D721Med (cell line): ENCODE measurements at places on chromosomes 2 and 18.

DNA sequence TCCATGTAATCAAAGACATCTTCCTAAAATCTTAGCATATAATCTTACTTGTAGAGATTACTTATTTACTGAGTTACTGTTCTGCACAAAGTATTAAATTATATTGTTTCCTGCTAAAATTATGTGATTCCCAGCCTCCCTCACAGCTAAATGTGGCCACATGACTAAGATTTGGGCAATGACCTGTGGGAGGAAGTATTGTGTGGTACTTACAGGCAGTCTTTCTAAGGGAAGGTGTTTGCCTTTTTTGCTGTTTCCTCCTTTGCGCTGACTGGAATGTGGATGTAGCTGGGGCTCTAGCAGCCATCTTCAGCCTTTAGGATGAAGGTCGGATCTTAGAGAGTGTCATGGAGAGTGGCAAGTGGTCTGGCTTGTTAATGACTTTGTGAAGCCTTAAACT is 146.3 kb upstream of the APCDD1 start:
- DNase-seq, result no peak

- DNase-seq, result no peak
Observed at GRCh38 chr2:134087371-134087921, 166.4 kb upstream of the MGAT5 start.

GRCh38 chr2:86274918-86275275 is 62.5 kb downstream of the REEP1 start:
- no peak for DNase-seq

DNA sequence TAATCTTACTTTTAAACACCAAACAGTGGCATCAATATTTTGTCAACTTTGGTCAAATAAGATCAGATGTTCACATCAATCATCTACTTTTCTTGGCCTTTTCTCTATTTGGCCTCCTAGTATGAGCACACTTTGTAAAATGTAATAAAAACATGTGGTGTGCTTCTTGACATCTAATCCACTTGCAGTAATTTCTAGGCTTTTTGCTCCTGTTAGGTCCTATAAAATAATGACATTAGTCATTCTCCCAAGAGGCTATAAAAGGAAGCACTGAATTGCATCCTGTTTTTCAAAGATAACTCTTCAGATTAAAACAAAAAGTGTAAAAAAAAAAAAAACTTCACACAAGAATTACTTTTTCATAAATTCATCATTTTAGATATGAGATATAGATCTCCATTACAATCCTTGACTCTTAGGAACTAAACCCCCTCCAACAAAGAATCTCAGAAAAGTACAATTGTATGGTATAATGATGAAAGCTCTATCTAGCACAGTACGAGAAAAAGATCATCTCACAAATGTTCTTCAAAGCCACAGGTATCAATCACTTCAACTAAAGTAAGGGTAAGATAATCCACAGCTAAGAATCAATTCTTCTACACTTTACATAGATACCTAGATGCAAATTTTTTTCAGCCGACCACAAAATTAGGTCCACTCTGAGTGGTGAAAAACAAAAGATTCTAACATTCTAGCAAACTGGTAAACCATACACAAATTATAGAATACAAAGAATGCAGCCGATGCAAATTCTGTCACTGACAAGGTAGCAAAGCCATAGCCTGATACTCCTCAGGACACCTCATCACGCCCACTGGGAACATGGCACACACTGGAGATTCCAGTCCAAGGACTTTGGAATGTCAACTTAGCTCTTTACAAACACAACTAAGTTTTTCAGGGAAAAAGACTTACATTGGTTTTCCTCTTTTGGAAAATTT is 2.7 kb downstream of the BCL2 start:
- DNase-seq, result no peak

GRCh38 chr2:48114256-48114655 is 208.0 kb upstream of the FBXO11 start:
- DNase-seq, result no peak

GRCh38 chr2:65076345-65076710 is 20.1 kb downstream of the CEP68 start:
- no peak for DNase-seq

- no peak for DNase-seq
Observed at GRCh38 chr2:223576873-223577272, 25.3 kb downstream of the SCG2 start.

DNA sequence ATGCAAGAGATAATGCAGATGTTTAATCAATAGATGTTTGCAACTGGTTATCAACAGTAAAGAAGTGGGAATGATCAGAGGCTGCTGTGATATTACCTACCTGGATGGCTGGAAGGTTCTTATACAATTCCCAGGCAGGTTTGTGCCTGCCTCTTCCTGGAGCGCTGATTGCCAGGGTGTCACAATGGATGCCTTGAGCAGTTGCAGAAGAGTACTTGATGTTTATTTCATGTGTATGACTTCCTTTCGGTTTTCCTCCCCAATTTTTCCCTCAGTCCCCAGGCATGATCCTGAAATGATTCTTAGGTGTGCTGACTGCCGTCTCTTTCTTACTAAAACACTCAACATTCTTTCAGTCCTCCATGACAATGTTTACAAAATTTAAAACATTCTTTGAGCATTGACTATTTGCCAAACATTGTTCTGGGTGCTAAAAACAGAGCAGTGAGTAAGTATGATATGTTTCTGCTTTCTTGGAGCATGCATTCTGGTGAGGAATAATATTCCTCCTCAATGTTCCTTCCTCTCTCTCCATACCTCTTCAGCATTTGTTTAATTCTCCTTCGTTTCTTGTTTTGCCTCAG is 416.6 kb upstream of the TRIB2 start:
- no peak for DNase-seq

DNA sequence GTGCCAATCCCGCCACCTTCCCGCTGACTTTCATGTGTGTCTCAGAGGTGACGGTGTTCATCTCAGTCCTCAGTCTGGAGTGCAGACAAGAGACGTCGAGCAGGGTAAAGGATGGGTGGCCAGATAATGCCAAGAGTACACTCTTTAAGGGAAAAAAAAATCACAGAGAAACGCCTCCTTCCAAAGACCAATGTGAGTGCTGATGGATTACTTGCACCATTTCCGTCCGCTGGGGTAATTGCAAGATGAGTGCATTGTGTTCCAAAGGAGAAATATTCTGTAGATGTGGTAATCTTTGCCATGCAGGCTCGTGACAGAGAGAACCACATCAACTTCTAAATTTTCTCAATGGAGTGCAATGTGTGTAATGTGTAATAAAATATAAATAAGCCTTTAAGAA is 81.0 kb downstream of the KLHL29 start:
- no peak for DNase-seq

- no peak for DNase-seq
Observed at GRCh38 chr2:65863713-65864112, 431.3 kb upstream of the SPRED2 start.

- DNase-seq, result no peak
Observed at GRCh38 chr2:71788186-71788525, 334.8 kb downstream of the DYSF start.

DNA sequence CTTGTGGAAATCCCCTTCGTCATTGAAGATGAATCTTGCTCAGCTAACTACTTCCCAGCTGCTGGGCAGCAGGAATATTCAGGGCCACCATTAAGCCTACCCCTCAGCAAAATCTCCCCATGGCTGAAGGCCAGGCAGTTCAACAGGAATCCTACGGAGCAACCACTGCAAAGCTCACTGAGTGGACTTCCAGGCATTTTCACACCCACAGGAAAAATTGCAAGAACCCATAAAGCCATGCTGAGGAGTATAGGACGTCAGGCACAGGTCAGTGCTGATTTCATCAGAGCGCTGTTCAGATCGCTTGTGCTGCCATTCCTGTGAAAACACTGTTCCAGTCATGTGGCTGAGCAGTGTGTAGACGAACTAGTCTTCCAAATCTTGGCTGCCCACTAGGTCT is 134.8 kb upstream of the TACR1 start:
- no peak for DNase-seq

DNA sequence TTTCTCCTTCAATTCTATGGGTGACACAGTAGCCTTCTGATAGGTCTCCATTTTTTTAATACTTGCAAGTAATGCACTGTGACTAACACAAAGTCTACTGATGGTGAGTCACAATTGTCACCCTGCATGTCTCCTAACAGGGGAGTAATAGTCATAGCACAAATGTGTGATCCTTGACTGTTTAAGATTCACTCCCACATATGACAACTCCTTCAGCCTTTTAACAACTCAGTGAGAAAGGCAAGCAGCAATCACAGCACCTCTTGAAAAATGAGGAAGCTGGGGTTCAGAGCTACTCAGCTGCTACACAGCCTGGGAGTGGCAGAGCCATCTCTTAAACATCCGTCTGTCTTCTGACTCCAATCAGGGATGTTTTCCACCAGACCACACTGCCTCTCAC is 63.8 kb downstream of the EHD3 start:
- no peak for DNase-seq

DNA sequence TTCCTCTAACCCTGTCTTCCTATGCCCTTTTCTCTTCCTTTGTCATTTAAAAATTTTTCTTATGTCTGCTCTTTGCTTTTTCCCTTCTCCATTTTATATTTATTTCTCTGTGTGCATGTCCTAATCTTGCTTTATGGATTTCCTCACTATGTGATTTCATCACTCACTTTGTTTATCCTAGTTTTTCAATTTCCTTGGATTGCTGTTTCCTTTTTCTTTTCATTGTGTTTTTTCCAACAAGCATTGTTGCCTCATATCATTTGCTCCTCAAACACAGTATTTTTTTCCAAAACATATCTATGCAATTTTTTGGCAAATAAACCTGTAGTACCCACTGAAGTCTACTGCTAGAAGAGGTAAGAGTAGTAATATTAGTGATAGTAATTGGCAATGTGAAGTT is 67.4 kb upstream of the PNPT1 start:
- DNase-seq, result no peak

- DNase-seq, result no peak
Observed at GRCh38 chr2:22932288-22932687, 452.7 kb upstream of the KLHL29 start.

DNA sequence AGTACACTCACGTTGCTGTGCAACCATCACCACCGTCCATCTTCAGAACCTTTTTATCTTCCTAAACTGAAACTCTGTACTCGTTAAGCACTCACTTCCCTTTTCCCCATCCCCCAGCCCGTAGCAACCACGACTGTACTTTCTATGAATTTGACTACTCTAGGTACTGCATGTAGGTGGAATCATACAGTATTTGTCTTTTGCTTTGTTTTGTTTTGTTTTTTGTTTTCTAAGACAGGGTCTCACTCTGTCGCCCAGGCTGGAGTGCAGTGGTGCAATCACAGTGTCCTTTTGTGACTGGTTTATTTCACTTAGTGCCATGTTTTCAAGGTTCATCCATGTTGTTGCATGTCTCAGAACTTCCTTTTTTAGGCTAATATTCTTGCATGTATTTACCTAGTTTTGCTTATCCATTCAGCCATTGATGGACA is 7.0 kb upstream of the TYMS start:
- DNase-seq, result no peak

DNA sequence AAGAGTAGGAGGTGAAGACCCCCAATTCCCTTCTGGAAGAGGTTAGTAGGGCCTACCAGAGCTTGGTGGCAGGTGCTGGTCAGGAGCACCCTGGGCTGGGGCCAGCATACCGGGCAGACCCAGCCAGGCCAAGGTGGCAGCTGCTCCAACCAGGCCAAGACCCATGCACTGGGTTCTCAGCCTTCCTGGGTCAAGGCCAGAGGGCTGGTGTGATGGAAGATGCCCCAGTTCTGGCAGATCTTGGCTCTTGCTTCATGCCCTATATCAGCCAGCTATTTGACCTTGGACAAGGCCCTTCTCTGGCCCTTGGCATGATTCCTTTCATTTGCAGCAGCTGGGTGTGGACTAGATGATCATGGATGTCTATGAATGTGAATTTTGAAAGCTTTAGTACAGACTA is 57.7 kb downstream of the PRKCE start:
- DNase-seq, result no peak

- no peak for DNase-seq
Observed at GRCh38 chr18:74795751-74796150, 198.1 kb downstream of the ZNF407 start.

GRCh38 chr18:48676756-48677368 is 138.0 kb downstream of the CTIF start:
- DNase-seq, result peak; percentile 71

DNA sequence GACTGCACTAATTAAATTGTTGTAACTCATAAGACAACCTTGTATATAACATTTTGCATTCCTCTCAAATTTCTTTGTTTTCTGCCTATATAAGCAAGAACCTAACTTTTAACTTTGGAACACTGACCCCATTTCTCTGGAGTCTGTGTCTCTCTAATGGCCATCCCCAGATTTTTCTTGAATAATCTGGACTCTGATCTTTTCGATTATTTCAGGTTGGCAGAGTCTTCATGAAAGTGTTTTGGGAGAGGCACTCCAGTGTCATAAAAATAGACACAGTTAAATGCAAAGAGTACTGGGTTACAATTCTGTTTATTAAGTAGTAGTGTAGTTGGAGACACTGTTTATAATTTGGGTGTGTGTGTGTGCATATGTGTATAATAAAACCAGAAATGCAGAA is 1467.7 kb upstream of the CELF4 start:
- no peak for DNase-seq

GRCh38 chr2:232325324-232326273 is 53.0 kb upstream of the ALPP start:
- no peak for DNase-seq

DNA sequence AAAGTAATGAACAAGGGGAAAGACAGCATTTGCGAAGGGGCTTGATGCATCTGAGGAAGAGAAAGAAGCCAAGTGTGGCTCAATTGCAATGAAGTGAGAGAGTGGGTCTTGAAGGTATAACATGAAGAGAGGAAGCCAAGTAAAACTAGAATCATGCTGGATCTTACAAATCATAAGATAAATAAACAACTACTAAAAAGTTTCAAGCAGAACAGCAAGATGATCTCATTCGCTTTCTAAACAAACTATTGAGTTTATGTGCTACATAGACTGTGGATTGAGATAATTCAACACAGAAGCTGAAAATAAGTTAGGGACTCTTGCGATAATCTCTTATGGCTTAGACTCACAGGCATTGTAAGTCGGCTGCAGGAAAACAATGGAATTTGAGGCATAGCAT is 1310.5 kb upstream of the NRXN1 start:
- no peak for DNase-seq

- DNase-seq, result no peak
Observed at GRCh38 chr2:174125090-174125489, 123.2 kb downstream of the OLA1 start.

GRCh38 chr2:231665245-231666170 is 42.8 kb upstream of the PTMA start:
- no peak for DNase-seq

DNA sequence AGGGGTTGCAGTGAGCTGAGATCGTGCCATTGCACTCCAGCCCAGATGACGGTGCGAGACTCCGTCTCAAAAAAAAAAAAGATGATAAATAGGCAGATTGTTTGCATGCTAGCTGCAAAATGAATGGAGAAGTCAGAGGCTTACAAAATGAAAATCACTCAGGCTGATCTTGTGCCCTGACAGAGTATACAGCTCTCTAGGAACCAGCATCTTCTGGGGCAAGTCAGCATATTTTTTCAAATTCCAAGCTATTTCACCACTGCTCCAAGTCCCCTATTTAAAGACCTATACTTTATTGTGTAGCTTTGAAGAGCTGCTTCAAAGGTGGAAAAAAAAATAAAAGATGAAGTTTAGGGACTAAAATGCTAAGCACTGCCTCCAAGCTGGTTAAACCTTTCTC is 6.1 kb downstream of the E2F6 start:
- no peak for DNase-seq

- no peak for DNase-seq
Observed at GRCh38 chr18:37403100-37403781, 162.4 kb downstream of the CELF4 start.

GRCh38 chr18:70559446-70559845 is 270.6 kb downstream of the SOCS6 start:
- DNase-seq, result no peak
